ENCODE measurements at places on chromosomes 3 and 15.

- no peak for DNase-seq
These were observed 8.5 kb downstream of the GRM2 start for GRCh38 chr3:51715231-51715976.

GRCh38 chr15:48653913-48654670 lies 8.6 kb upstream of the FBN1 start:
- DNase-seq, result no peak

- DNase-seq, result no peak
These were observed 38.4 kb downstream of the CCNL1 start for GRCh38 chr3:157121522-157121921.

GRCh38 chr3:165434516-165434915 lies 238.3 kb upstream of the SLITRK3 start:
- DNase-seq, result no peak

DNA sequence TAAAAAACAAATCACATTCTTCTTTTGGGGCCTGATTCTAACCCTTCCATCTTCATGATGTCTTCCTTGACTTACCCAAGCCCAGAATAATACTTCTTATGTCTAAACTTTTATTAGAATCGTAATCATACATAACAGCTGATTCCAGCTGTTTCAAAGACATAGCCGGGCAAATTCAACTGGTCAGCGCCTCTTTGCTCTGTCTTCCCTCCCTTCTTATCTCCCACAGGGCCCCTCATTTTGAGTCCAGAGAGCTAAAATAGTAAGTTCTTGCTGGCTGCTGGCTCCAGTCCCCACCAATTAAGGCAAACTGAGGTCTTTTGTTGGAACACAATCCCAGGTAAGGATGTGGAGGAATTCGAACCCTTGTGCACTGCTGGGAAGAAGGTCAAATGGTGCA lies 108.6 kb downstream of the ADCY5 start:
- DNase-seq, result no peak

DNA sequence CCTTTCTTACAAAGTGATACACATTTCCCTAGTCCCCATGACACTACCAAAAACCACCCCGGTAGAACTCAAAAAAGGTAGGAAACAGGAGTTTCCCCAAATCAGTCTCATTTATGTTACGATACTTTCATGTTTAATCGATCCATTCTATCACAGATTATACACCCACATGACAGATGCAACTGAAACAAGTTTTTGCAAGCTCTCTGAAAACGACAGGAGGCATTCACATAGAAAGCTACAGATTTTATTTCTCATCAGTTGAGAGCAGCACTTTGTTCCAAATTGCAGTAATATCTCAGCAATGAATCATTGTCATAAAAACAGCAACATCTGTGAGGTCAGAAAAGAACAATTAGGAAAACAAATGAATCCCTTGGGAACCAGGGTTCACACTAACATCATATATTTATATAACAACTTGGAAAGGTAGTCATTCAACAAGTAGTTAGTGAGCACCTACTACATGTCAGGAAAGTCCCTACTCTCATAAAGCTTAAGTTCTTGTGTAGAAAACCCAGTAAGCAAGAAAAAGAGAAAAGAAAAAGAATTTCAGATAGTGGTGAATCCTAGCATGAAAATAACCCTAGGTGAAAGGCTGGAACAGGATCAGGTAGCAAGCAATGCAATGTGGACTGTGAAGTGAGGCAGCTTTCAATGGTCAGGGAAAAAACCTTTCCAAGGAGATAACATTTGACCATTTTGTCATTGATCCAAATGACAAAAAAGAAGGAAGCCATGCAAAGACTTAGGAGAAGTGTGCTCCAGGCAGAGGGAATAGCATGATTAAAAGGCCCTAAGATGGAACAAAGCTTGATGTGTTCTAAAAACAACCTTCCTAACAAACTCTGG lies 8.3 kb downstream of the PLD1 start:
- no peak for DNase-seq

DNA sequence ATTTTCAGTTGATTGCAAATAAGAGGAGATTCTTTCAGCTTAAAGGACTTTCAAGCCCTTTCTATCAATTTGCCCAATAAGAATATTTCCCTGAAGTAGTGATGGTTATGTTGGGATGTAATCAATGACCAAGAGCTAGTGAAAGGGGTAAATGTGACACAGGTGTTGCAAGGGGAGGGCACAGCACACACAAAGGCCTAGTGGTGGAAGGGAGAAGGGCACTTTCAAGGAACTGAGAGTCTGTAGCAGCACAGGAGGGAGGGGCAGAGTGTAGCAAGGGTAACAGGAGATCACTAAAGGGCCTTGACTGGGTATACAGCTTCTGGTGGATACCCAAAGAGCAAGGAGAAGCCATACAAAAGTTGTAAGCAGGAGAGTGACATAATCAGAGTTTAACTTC lies 217.8 kb upstream of the ARHGEF26 start:
- DNase-seq, result no peak

- no peak for DNase-seq
These were observed 318.1 kb upstream of the GRM7 start for GRCh38 chr3:6542795-6543194.

DNA sequence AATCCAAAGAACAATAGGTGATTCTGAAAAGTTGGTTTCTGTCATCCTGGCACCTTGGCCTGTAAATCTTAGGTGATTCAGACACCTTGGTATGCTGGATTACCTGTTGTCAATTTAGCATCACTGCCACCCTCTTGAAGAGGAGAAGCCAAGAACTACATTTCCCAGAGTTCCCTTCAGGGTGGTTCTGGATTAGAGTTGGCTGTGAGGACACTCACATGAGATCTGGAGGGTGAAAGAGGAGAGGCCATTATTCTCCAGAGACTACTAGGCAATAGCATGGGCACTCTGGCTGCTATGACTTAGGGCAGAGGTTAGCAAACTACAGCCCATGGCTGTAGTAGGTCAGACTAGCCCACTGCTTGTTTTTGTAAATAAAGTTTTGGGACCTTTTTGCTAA lies 41.7 kb upstream of the CORO2B start:
- no peak for DNase-seq
